ENCODE measurements at places on chromosomes 7 and 10.

DNA sequence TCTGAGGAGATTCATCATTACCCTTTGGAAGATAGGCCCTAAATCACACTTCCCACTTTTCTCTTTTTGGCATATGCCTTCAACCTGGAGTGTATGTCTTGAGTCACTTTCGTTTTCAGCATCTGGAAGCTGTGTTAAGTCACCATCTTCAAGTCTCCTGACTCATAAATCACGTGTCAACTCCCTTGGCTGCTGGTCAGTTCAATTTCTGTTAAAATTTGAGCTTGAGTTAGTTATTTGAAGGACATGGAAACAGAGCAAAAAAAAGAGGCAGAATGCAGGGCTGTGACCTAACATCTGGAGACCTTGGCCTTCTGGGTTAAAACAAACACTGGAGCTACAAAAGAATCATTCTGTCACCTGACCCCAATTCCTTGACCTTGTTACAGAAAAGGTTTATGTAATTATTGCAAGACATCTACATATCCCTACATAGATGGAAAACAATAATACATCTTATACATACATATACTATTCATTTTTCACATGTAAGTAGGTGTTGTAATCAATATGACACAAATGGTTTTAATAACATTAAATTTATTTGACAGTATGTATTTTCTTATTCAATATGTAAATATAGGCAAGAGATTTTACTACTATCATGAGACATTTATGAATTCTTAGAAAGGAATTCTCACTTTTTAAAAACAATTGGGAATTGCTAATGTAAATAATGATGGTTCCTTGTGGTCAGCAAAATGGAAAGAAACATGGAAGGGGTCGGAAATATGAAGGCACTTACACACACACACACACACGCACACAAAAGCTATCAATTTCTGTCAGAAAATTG lies 169.7 kb upstream of the PHYHIPL start:
- DNase-seq: no peak

- DNase-seq: no peak
Measured at GRCh38 chr10:132606536-132607316, 69.1 kb downstream of the INPP5A start.

DNA sequence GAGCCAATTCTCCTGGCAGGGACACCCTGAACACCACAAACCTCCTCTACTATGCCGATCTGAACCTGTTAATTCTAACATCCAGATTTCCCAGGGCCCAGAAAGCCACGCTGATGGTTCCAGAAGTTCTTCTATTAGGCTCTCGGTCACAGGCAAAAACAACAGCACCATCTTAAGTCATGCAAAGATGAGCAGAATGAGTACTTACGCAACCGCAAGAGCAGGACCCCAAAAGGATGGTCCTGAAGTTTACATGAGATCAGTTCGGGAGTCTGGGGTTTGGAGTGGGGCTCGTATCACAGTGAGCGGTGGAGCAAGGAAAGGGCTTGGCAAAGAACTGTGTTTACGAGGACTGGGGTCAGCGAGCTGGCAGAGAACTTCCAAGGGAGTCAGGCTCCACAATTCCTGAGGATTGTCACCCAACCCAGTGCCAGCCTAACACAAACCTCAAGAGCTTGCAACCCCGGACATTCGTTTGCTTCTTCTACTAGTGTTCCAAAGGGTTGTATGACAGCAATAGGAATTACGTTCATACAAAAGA lies 532.6 kb downstream of the TNS3 start:
- DNase-seq: no peak

DNA sequence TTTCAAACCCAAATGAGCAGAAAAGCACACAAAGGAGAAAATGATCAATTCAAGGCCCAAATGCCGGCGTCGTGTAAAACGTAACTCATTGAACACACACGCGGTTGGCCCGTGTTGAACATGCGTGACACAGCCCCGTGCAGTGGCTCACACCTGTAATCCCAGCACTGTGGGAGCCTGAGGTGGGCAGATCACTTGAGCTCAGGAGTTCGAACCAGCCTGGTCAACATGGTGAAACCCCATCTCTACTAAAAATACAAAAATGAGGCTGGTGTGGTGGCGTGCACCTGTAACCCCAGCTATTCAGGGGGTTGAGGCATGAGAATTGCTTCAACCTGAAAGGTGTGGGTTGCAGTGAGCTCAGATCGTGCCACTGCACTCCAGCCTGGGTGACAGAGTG lies 156.7 kb upstream of the KLF6 start:
- DNase-seq: no peak

DNA sequence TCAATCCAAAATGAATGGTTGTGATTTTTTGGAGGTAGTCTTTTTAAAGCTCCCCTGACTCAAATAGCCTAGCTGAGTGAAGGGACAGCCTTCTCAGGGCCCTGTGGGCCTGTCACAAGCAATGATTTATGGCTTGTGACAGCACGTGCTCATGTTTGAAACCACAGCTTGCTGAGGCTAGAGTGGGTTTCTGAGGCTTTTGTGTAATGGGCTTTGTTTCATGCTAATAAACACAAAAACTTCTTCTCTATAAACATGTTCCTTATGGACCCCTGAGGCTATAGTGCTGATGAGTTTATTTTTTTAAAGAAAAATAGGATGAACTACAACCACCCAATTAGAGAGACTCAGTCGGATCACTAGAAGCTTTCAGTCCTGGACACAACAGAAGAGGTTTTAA lies 36.1 kb upstream of the BET1 start:
- no peak for DNase-seq

DNA sequence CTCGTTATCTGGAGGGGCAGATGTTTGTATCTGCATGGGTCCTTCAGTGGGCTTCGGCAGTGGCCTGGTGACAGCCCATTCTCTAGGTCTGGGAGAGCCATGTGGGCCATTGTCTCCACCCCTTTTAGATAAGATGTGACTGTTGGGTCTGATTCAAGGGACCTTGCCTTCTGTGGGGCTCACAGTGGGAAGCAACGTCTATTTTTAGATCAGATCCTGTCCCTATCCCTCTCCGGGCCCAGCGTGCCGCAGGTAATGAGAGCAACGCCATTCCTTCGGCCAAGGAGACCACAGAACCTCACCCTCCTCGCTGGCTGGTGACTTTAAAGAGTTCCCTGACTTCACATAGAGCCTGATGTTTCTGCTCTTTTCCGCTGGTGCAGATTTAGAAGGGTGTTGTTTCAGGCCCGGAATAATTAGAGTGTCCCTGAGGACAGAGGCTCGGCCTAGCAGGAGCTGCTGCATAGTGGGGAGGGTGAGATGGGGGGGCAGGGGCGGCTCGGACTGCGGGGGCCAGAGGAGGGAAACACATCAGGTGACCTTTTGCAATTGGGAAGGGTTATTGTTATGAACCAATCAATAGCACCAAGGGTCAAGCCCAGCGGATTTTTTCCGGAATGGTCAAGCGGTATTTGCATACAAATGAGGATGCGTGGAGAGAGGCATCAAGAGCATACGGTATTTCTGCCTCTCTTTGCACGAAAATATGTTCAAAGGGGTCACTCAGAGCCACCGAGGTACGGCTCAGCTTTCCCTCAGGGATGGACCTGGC lies 503.0 kb upstream of the FOXK1 start:
- DNase-seq: no peak
